ENCODE measurements at places on chromosomes 2 and 18.

DNA sequence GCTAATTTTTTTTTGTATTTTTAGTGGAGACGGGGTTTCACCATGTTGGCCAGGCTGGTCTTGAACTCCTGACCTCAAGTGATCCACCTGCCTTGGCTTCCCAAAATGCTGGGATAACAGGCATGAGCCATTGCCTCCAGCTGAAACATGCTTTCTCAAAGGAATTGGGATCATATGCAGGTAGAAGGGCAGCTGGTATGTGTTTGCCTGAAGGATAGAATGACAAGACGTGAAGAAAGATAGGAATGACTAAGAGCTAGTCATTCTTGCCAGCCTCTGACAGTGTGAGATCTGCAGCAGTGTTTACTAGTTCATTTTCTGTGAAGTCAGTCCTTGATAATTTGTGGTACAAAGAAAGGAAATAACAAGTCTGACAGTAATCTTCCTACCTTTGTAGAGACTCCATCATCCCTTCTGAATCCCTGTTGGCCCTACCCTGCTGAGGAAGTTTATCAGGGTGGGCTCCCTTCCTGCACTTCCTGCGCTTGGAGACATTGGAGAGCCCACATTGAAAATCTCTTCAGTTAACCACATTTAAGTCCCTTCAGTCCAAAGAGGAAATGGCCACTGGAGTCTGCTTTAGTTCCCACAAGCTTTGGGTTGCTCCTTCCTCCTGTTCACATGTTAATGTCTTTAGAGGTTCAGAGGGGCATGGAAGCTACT, 14.7 kb downstream of the CFLAR start:
- peak; percentile 85 for DNase-seq

DNA sequence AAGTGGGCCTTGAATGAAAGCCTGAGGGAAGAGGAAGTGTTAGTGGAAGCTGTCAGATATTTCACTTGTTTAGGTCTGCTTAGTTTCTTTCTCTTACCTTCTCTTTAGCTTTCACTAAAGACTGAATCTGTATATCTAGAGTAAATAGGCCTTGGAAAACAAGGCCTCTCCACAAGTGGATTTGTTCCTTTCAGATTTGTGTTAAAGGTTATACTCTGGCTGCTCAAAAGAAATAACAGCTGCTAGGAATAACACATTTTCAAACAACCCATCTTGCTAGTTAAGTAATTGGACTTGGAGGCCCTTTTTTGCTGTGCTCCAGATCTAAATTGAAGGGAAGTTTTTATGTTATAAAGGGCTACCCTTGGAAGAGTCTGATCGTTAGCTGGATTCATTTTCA, 236.3 kb downstream of the KIAA1328 start:
- no peak for DNase-seq

- peak; percentile 18 for DNase-seq
These were observed 315.5 kb downstream of the RPRM start for GRCh38 chr2:153163055-153163454.

DNA sequence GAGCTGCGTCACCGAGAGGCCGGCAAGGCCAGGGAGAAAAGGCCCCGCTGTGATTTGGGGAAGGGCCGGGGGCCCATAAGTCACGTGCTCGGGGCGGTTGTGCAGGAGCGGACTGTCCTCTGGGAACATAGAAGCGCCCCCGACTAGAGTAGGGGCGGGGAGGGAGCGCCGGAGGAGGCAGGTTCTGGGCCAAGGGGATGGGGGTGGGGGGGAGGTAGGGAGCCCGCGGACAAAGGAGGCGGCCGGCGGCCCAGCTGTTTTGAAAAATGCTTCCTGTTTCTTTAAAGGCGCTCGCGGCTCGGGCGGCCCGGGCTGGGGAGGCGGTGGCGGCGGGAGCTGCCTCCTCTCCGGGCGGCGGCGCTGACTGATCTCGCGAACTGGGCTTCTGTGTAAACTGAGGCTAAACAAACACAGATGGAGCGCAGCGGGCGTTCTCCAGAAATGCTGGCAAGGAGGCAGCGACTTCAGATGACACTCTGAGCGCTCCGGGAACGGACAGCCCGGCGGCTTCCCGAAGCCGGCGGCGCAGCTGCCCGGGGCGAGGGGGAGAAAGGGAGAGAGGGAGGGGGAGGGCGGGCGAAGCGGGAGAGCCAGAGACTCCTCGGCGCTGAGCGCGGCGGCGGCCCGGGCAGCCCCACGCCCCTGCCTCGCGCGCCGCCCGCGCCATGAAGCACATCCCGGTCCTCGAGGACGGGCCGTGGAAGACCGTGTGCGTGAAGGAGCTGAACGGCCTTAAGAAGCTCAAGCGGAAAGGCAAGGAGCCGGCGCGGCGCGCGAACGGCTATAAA, at the start of gene ATOH8:
Gene ATOH8, plus strand, starts transcription at position 467 of the 788 bp plus-strand sequence. Its CDS starts 199 bp downstream, at position 666.
- peak; percentile 29 for DNase-seq

DNA sequence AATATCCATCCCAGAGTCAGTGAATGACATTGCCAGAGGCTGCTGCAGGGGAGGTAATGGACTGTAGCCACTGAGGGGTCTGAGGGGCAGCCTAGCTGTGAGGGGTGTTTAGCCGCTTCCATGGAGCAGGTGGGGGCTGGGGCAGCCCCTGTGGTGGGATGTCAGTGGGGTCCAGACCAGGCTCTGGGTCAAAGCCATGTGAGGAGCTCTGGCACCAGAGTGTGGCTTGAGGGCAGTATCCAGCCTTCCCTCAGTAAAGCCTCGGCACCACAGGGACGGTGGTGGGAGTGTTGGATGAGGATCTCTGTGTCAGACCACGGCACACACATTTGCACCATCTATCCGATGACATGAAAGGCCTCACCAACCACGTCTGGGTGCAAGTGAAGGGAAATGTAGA, 85.0 kb downstream of the INHBB start:
- DNase-seq = no peak

- DNase-seq = no peak
These were observed 178.5 kb downstream of the L3MBTL4 start for GRCh38 chr18:6236258-6236657.

- no peak for DNase-seq
These were observed 150.4 kb upstream of the SLC1A4 start for GRCh38 chr2:64838817-64839216.

GRCh38 chr2:199471443-199472057, 13.8 kb upstream of the SATB2 start:
- DNase-seq = peak; percentile 48

DNA sequence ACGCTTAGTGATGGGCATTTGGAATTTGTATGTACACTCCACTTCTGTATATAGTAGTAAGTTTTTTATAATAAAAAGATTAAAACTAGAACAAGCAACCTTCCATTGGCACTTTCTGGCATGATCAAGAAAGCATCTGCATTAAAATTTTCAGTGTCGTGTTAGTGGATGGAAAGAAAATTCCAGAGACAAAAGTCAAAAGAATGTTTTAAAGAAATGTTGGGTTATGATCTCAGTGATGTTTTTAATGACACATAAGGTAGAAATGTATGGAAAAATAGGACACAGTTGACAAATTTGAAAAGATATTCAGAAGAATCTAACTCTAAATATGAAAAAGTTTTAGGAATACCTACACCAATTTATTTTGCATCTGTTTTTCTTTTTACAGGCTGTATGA, 126.1 kb upstream of the FAM117B start:
- DNase-seq = no peak

Data from erythroblast (primary cell).